NCI-H1092 (cell line): ENCODE measurements at places on chromosomes 2 and 18.

- no peak for DNase-seq
Measured at GRCh38 chr2:223532161-223532560, 70.0 kb downstream of the SCG2 start.

GRCh38 chr2:33366473-33366872, 110.0 kb upstream of the RASGRP3 start:
- no peak for DNase-seq

DNA sequence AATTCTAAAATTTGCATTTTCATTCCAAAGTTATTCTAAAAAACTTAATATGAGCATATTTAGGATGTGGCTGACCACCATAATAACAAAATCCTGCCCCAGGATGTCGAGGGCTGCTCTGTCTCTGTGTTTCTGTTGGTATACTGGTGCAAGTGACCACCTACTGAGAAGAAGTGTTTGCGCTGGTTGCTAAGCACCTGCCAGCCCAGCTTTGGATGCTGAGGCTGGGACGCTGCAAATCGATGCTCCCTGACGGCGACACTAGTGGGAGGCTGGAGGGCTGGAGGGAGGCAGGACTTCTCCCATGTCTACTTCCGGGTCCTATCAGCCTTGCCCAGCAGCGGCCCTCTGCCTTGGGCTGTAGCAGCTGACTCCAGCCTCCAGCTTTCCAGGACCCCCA, 45.0 kb downstream of the LAMA1 start:
- no peak for DNase-seq

DNA sequence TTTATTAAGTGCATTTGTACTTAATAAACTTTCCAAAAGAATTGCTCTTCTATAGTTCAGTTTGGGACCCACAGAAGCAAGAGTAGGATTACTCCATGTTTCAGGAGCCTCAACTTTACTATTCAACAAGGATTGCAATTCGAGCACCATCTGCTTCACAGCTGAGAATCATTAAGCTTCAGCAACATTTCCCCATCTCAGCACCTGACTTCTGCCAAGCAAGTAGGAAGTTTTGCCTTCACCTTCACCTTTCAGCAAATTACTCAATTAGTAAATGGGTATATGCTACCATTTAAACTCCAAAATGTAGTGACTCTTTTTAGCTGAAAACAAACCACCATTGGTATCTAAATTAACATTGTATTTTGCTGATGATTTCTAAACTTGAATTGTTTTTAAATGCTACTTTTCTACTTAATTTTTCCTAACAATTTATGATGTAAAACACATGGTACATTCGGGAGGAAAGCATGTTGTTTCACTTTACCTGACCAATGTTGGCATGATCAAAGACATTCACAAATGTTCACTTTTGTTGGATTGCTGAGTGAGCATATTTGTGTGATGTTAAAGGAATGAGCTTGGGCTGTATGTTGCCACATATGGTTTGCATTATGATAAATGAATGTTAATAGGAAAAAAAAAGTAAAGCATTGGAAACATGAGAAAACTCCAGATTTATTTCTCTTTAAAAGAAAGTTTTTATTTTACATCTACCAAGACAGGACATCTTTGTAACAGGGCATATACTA, 159.2 kb downstream of the GULP1 start:
- DNase-seq: no peak

DNA sequence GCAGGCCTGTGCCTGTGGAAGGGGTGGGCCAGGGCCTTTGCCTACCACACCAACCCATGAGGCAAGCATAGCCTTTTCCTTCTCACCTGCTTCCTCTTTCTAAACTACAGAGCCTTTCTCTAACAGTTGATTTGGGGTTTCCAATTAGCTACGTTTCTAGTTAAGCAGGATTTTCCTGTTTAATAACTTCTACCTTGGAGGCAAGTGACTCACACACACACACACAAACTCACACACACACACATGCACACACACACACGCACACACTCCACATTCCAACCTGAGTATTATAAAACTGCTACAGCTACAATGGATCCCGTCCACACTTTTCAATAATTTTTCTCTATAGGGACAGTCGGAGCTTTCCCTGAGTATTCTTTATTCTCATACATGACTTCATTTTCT, 84.9 kb downstream of the SOX11 start:
- no peak for DNase-seq

DNA sequence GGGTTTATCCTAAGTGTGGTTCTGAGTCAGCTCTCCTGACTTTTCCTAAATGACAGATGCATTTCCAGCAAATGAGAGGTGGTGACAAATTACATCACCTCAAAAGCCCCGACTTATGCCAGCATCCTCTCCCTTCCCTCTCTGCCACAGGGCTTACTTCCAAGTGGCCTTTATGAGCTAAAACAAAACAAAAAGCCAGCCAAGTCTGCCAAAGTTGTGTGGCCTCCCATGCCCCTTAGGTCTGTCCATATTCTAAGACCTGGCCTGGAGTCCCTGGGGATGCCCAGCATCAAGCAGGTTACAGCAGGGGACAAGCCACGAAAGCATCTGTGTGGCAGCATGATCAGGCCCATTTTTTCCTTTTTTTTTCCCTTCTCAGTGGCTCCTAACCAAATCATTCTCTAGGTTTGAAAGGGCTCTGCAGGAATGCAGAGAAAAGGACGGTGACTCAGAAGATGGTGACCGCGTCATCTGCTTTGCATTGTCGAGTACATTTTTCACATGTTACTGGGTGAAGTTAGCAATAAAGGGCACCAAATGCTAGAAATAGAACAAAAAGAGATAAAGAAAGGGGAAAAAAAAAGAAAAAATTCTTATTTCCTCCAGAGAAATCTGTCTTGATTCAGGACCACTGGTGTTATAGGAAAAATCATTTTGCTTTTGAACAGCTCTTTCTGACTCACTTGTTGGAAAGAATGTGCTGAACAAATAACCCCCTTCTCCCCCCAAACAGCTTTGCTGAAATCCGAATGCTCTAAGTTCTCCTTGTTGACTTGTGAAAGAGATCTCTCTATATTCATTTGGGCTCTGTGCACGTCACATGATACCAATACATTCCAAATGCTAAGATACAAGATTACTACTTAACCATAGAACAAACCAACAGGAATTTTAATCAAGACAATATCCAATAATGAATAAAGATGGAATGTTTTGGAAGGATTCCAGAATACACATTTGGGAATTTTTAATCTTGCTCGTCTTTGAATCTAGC, 178.7 kb downstream of the EN1 start:
- no peak for DNase-seq

- no peak for DNase-seq
Measured at GRCh38 chr2:167592441-167592840, 655.0 kb downstream of the STK39 start.

- no peak for DNase-seq
Measured at GRCh38 chr2:24613154-24613814, 122.2 kb downstream of the NCOA1 start.
